EH (cell line): ENCODE measurements at places on chromosomes 6 and 20.

DNA sequence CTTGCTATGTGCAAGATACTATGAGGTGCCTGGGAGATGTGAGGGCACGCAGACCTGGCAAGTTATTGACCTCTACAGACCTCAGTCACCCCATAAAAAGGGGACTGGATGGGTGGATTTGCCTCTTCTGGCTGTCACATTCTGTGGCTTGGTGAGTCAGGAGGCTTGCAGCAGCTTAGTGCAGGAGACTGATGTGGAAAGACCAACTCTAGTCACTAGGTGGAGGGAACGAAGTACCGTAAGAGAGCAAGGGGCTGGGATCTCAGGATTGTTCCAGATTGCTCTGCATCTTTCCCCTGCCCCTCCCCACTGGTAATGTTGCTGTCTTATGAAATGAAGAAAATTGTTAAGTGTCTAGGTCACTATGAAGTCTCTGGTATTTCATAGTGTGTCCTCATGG, 3.3 kb downstream of the MAPRE1 start:
- DNase-seq, result peak; percentile 86

GRCh38 chr6:118889163-118889562, 4.8 kb upstream of the ASF1A start:
- DNase-seq, result no peak

GRCh38 chr6:46556053-46556452, 64.8 kb upstream of the RCAN2 start:
- no peak for DNase-seq

- peak; percentile 69 for DNase-seq
These were observed 1.0 kb downstream of the NCOA6 start for GRCh38 chr20:34824452-34824805.

DNA sequence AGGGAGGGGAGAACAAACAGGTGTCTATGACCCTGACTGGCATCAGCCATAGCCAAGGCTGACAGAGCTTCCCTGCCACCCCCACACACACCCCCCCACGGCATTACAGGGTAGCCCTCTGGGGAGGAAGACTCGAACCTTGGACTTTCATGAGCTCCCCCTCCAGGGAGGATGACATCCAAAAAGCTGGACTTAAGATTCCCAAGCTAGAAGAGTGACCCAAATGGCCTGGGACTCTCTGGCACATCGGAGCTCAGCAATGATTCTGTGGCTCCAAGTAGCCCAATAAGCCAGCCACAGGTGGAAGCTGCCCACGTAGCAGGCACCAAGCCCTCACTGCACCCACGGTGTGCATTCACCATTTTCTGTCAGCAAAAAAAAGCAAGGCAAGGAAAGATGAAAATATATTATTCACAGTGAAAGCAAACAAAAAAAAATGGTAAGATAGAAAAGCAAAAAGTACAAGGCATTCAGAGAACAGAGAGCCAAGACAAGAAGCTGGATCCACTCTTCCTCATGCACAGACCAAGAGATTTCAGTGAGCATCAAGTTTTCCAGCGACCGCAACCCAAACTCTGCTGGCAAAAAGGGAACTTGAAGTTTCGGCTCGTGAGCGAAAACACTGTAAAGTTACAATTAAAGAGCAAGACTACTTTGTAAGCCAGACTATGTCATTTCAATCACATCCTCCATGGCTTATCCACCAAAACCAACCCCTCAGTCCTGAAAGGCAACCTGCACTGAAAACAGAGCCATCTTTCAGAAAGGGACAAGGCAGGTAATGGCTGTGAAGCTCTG, 10.9 kb downstream of the JAG1 start:
- DNase-seq, result peak; percentile 0

DNA sequence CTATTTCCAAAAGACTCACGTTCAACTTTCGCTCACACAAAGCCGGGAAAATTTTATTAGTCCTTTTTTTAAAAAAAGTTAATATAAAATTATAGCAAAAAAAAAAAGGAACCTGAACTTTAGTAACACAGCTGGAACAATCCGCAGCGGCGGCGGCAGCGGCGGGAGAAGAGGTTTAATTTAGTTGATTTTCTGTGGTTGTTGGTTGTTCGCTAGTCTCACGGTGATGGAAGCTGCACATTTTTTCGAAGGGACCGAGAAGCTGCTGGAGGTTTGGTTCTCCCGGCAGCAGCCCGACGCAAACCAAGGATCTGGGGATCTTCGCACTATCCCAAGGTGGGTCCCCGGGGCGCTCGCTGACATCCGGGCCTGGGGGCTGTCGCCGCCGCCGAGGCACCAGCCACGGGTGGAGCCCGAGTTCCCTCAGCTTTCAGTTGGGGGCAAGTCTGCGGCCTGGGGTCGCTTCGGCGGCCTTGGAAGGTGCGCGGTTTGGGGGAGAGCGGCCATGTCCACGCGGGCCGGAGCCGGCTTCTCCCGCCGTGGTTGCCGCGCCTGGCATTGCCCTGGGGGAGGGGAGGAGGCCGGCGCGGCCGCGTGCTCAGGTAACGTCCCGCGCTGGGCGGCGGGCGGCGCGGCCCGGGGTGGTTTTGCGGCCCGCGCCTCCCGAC, 429 bp downstream of the AMD1 start:
- DNase-seq, result no peak

GRCh38 chr6:44558024-44558831, 170.7 kb downstream of the CDC5L start:
- no peak for DNase-seq

DNA sequence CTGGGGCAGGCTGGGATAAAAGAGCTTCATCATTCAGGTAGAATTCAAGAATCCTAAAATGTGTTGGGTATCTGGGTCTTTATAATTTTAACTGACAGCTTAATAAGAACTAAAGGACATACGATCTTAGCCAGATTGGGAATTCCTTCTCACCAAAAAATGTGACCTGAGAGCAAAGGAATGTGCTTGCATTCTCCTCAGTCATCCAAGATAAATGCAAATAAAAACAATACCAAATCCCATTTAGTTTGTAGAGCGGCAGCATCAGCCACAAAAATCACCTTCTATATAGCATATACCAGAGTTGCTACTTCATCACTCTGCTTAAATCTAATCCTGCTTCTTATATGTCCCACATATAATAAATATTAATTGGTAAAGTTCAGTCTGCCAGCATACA, 16.9 kb downstream of the USP49 start:
- peak; percentile 77 for DNase-seq

DNA sequence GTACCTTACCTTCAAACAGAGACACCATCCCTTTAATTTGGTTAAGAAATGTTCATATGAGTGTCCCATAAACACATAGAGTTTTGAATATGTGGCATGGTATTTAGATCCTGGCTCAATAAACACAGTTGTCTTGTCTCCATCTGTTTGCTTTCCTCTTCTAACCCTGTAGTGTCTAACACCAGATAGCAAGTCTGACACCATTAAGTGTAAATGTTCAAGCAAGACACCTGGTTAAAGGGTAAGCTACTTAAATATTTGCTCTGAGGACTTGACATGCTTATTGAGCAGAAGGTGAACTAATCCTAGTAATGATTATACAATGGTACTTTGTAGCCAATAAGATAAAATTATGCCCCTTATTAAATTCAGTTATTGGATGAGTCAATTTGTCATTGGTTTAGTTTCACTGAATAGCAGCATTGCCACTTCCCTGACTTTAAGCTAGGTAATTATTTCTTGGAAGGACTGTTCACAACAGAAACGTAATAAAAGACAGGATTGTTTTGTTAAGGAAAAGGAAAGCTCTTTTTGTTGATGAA, 26.9 kb upstream of the GOPC start:
- no peak for DNase-seq

GRCh38 chr6:120671519-120671918, 662.8 kb downstream of the TBC1D32 start:
- DNase-seq, result no peak

- no peak for DNase-seq
These were observed 77.2 kb upstream of the ECI2 start for GRCh38 chr6:4212588-4212987.

- DNase-seq, result peak; percentile 52
These were observed 71.8 kb downstream of the ALDH8A1 start for GRCh38 chr6:134878136-134878535.

DNA sequence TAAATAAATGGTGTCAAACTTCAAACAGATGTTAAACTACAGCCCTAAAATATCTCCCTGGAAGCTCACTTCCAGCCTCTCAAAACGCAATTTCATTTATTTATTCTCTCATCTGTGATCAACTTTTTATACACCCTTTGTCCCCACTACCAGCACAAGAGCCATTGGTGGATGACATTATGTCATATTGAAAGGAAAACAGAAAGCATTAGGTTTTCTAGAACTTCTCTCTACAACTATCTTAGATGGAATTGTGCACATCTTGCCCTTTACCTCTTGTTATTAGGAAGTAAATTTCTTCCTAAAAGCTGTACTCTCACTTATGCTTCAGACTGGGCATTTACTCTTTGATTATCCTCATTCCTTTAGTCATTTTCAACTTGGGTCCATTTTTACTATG, 771.2 kb upstream of the GJE1 start:
- DNase-seq, result no peak

DNA sequence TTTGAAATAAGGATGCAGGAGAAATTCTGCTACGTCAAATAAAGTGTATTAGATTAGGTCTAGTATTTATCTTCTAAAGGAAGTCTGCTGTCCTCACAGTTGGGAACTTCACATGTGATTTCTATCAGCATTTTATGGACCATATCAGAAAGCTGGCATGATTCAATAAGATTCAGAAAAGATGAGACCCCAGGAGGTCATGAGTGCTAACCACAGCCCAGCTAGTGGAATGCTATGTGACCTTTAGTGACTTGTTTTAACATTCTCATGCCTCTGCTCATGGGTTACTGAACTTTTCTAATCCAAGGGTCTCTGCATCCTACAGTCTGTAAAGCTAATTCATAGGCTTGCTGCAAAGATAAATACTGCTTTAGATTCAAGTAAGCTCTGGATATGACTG, 150.1 kb downstream of the GMPR start:
- peak; percentile 87 for DNase-seq

DNA sequence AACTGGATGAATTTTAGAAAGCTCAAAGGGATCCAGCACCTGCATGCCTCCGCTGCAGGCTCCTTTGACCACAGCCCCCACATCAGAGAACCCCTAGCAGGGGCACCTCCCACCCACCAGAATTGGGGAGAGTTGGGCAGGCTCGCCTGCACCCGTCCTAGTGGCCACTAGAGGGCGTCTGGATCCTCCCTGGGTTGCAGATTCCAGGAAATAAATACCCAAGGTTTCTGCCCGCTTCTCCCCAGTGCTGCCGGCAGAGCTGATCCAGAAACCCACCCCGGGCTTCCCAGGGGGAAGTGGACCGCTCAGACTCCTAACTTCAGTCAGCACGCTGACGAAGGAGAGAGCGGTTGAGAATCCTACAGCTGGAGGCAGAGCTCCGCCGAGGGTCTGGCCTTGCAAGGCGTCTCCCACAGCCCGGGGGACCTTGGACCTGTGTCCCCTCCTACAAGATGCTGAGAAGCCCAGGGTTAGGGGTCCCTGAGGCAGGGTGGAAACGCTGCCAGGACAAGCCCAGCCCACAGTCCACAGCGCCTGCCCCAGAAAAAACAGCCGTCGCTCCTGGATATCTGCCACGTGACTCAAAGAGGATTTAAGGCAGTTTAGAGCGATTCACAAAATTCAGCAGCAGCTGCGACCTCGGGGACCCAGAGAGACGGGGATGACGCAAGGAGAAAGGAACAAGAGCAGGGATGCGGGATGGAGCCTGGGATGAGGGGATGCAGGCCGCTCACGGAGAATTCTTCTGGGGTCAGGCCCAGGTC, 32.6 kb upstream of the PHACTR3 start:
- peak; percentile 63 for DNase-seq

DNA sequence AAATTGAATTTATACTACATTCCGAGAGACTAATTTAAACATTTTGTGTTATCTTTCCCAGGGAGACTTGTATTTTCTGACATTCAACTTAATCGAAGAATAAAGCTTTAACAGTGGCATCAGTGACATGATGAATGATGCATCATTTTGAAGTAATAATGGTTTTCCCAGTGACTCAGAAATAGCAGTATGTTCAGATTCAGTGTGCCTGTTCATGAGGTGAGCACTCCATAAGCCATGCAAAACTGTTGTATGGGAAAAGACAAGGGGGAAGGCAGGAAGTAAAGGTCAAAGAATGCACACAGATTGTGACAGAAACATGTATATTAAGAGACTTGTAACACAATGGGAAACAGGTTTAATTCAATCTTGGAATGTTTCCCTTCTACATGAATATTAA, 1348.2 kb upstream of the GJE1 start:
- peak; percentile 44 for DNase-seq

GRCh38 chr6:112204350-112204706, 50.0 kb downstream of the LAMA4 start:
- no peak for DNase-seq

GRCh38 chr6:97092673-97093305, 168.3 kb downstream of the KLHL32 start:
- DNase-seq, result no peak

DNA sequence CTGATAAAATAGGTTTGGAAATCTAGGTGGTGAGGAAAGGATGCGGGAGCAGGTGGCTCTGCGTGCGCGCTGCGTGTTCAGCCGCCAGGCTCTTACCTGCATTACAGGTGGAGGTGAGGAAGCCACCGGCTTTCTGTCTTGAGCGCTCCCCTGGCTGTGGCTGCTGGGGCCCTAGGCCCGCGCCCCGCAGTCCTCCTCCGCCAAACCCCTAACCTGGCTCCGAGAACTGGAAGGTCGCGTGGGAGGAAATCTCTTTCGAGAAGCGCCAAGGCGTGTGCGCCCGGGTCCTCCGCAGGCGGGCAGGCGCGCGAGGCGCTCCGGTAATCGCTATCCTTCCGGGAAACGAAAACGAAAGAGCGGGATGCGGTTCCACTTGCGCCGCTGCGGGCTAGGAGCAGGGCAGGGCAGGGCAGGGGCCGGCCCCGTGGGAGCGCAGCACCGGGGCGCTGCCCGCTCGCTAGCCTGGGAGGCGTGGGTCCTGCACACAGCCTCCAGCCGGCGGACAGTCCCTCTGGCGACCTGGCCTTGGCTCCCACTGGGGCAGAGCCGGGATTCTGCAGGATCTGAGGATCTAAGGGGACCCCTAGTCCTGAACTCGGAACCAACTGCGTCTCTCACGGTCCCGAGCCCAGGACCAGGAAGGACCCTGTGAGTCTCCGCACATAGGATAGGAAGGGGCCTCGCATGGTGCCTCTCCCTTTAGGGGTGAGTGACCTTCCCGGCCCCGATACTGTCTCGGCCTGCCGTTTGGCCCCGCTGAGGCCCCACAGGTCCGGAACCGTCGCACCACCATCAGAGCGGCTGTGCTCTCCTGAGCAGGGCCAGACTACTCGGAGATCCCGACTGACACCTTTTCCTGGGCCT, at the start of gene ETV7:
Gene ETV7 (minus strand): TSS at position 230 of the 864 bp plus-strand sequence. CDS start 128 bp downstream, at position 102.
- DNase-seq, result peak; percentile 42

DNA sequence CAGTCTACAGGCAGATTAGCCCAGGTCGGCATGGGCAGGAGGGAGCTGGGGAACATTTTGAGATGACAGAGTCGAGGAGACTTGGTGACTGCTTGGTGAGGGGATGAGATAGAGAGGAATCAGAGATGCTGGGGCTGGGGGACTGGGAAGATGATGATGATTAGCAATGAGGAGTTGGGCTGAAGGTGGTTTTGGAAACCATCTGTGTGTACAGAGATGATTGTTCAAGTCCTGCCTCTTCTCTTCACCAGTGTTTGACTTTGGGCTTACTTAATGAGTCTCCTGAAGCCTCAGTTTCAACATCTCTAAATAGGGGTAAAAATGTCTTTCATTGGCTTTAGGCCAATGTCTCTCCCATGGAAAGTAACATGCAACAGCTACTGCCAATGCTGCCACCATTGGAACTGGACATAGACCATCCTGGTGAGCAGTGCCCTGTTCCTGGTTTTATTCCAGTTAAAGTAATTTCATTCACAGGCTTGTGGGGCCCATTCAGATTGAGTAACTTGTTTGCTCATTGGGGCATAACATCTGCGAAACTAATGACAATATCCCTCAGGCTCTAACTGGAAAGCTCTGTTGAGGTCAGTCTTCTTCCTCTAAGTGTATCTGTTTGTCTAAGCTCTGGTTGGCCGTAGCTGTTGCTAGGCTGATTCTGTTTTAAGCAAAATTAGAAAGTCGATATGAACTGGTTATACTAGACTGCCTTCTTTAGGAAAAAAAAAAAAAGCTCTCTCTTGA, 99.1 kb downstream of the ARMC2 start:
- DNase-seq, result peak; percentile 73
